ENCODE measurements at places on chromosomes 1 and 21.

DNA sequence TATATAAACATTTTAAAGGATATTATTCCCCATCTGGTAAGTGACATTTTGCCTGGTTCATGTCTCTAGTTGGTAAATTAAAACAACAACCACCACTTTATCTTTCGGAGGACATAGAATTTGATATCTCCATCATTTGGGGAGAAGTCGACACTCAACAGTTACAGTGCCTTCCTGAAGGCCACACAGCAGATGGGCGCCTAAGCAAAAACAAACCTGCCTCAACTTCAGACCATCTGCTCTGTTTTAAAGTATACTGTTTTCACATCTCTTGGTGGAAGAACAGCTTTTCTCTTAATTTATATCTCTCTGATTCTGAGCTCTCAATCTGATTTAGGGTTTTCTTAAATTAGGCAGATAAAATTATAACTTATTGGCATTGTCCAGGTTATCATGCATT is 282.2 kb downstream of the RYR2 start:
- DNase-seq, result no peak

DNA sequence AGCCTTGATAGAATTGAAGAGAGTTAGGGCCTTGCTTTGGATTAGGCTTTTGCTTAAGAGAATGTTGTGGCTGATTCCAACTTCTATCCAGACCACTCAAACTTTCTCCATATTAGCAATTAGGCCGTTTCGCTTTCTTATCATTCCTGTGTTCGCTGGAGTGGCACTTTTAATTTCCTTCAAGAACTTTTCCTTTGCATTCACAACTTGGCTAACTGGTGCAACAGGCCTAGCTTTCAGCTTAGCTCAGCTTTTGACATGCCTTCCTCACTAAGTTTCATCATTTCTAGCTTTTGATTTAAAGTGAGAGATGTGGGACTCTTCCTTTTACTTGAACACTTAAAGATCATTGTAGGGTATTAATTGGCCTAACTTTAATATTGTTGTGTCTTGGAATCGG is 183.6 kb upstream of the L1TD1 start:
- no peak for DNase-seq

DNA sequence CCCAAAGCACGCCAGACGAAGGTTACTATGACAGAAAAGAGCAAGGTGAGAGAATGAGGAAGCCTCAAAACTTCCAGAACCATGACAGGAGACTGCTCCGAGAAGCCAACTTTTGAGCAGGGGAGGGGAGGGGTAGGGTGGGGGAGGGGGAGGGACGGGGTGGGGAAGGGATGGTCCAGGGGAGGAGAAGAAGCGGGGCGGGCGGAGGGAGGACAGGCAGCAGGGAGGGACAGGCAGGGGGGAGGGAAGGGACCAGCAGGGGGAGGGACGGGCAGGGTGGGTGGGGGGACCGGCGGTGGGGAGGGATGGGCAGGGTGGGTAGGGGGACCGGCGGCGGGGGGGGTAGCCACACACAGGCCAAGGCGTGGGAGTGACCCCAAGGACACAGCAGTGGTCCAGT is 2.0 kb downstream of the INTS11 start:
- DNase-seq, result no peak

DNA sequence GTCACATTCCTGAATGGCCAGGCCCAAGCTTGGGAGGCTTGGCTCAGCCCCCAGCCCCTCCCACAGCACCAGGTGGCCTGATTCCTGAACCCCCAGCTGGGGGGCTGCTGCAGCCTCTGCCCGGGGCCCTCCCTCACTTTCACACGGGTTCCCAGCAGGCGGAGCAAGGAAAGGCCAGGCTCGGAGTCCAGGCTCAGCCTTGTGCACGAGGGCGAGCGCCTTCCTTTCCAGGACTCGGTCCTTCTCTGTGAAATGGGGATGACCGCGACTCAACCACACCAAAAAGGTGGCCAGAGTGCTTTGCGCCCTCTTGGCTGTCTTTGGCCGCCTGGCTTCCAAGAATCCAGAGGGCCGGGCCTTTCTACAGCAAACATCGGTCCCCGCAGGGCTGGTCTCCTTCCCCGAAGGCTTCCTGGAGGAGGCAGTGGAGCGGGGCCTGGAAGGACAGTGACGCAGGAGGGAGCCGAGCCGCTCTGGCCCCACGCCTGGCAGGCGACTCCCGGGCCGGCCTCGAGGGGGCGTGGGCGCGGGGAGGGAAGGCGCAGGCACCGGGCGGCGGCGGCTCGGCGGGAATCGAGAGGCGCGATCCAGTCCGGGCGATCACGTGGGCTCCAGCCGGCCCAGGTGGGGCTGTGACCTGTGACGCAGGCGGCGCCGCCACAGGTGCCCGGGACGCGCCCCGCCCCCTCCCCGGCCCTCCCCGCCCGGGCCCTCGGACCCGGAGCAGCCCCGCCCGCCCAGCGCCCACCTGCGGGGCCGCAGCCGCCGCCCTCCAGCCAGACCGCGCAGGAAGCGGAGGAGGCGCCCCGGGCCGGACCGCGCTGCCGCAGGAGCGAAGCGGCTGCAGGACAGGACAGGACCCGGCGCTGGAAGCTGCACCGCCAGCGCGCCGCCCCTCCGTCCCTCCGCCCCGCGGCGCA is at the start of gene ARHGEF16:
Gene ARHGEF16, plus strand, starts transcription at position 775 of the 920 bp plus-strand sequence. CDS start 8,420 bp downstream, outside the sequence.
- peak; percentile 17 for DNase-seq

- peak; percentile 76 for DNase-seq
These were observed at the start of gene TTC4 for GRCh38 chr1:54715493-54716298. Gene TTC4, plus strand, starts transcription at chr1:54715861. Its CDS starts 48 bp downstream, at chr1:54715909.

DNA sequence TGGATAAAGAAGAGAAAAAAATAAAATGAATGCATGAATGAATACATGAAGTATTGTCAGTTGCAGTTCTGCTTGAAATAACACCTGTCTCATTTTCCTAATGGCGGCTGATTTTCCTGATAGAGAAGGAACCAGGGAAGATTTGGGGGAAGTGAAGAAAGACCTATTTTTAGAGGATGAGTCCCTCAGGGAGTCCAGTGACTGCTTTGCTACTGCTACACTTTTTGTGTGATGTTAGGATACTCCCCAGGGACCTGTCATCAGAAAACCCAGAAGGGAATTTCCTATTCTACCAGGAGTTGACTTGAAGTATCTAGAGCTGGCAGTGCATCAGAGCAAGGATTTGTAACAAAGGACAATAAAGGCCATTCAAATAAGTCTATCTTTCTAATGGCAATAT is 114.8 kb downstream of the MAB21L3 start:
- DNase-seq, result no peak

DNA sequence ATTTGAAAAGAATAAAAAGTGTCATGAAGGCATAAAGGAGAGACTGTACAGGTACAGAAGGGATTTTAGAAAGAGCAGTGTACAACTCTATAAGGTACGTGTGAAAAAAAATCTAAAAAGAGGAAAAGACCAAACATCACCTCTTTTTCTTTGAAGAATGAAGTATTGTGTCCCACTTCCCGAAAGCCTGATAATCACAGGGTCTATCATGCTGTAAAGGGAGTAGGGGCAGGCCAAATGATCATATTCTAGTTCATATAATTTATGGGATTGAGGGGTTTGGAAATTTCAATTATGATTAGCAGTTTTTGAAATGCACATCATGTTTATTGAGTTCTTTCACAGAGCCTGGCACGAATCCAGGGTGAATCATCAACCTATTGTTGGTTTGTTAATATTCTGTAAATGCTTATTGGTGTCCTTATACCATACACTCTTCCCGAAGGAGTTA is 910 bp upstream of the RERE start:
- DNase-seq, result peak; percentile 11

GRCh38 chr1:50228871-50229384 is 120.2 kb downstream of the ELAVL4 start:
- DNase-seq, result no peak

- DNase-seq, result no peak
These were observed 621.7 kb downstream of the MATN1 start for GRCh38 chr1:30101487-30102227.

DNA sequence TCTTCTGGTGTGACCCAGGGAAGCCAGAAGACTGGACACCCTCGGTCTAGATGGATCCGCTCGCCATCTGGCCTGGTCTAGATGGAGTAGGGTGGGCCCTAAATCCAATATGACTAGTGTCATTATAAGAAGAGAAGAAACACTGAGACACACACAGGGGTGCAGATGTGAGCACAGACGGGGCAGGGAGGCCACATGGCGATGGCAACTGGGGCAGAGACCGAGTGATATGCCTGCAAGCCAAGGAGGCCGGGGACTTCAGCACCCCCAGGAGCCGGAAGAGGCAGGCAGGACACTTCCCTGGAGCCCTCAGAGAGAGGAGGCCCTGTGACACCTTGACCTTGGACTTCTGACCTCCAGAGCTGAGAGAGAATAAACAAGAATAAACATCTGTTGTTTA is 5.6 kb upstream of the TFF3 start:
- no peak for DNase-seq

DNA sequence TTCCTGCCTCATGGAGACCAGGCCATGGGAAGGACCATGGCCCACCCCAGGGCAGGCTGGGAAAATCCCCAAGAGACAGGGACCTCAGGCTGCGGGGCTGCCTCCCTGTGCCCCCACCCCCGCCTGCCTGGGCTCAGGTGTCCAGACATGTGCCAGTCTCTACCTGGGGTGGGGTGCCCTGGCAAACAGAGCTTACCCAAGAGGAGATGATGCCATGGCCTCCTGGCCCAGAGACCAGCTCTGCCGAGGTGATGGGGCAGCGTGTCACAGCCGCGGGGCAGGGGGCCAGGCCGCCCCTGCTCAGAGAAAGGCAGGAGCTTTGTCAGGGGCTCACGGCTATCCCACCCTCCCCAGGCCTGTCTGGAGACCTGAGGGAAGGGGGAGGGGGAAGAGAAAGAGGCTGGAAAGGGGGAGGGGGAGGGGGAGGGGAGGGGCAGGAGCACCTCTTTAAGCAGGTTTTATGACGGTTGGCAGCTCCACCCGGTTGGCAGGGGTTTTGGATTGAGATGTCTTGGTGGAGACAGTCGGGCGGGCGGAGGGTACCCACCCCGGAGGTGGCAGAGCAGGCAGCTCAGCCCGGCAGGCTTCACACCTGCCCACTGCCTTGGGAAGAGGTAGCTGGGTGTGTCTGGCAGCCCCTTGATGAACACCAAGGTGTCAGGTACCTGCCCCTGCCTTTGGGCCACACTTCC is 101.5 kb upstream of the IFFO2 start:
- DNase-seq, result no peak

DNA sequence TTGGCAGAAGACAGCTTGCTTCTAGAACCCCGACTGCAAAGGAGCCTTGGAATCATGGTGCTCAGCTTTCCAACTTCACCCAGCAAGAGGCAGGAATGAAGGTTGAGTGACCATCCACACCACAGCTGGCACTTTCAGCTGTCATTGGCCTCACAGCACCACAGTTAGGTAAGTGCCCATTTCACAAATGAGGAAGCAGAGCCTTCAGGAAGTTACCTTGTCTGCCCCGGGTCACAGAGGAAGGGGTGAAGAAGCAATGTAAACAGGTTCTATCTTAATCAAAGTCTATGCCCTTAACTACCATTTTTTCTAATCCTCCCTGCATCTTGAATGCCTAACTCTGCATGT is 156.0 kb downstream of the GLUL start:
- no peak for DNase-seq

GRCh38 chr1:210342986-210343780 is 14.5 kb downstream of the HHAT start:
- DNase-seq, result no peak

GRCh38 chr1:160101717-160102522 is 3.5 kb upstream of the IGSF8 start:
- no peak for DNase-seq

GRCh38 chr1:235919833-235920441 is 53.2 kb upstream of the LYST start:
- DNase-seq, result no peak

GRCh38 chr1:31549809-31550620 is 26.3 kb upstream of the TINAGL1 start:
- DNase-seq, result no peak

GRCh38 chr21:46142582-46143473 is 12.6 kb downstream of the FTCD start:
- DNase-seq, result no peak

- no peak for DNase-seq
These were observed 37.2 kb upstream of the SH3D21 start for GRCh38 chr1:36268981-36269380.

- DNase-seq, result no peak
These were observed 6.0 kb upstream of the TRAPPC10 start for GRCh38 chr21:44006017-44006619.

DNA sequence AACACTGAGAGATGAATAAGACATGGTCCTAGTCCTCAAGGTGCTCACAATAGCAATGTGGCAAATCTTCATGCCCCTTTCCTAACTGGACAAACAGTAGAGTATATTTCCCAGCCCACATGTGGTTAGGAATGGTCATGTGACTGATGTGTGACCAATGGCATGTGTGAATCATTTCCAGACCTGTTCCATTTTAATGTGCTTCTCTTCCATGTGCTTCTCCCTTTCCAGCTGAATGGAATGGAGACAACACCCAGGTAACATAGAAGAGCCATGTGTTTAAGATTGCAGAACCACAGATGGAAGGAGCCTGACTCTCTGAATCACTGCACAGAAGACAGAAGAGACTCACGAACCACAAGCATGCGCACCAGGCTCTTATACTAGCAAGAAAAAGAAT is 409.9 kb upstream of the NFIA start:
- DNase-seq, result no peak

DNA sequence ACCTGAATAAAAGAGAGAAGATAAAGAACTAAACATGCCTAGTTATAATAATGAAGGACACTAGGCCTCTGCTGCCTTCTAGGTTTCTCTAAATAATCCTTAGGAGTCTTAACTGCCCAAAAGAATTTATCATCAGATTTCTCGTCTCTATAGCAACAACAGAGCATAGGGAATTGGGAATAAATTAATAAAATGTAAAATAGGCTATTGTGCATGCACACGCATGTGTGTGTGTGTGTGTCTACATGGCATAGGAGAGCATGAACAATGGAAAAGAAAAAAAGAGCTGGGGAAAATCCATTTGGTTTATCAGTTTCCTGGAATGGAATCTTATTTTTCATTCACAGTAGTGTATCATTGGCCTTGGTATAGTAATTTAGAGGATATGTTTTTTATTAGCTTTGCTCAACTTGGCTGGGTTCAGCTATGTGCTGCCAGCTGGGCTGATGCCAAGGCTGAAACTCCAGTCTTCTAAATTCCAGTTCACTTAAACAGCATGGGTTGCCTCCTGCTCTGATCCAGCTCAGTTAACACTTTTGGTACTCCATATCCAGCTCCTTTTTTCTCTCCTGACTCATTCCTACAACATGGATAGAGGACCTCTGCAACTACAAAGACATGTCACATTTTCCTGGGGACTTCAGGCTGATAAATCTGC is 80.6 kb upstream of the SLFNL1 start:
- DNase-seq, result no peak

DNA sequence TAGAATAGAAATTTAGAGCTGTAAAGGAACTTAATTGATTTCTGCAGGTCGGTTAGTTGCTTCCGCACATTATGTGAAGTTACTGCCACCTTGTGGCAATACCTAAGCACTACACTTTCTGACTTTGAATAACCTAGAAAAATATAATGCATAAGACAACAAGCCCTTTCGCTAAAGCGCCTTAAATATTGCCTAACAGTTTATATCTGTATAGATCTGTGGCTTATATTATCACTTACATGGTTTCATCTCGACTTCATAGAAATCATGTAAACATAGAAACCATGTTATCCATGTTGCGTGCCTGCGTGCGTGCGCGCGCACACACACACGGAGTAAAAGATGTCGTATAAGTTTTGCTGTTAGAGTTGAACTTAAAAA is 10.9 kb upstream of the IFI16 start:
- DNase-seq, result peak; percentile 68

- DNase-seq, result no peak
These were observed 80.3 kb upstream of the RGS4 start for GRCh38 chr1:162988869-162989268.
